ENCODE measurements at places on chromosomes 6 and 20.
A peak's percentile ranks its signal among the peaks of the same experiment; 100 is the strongest.

DNA sequence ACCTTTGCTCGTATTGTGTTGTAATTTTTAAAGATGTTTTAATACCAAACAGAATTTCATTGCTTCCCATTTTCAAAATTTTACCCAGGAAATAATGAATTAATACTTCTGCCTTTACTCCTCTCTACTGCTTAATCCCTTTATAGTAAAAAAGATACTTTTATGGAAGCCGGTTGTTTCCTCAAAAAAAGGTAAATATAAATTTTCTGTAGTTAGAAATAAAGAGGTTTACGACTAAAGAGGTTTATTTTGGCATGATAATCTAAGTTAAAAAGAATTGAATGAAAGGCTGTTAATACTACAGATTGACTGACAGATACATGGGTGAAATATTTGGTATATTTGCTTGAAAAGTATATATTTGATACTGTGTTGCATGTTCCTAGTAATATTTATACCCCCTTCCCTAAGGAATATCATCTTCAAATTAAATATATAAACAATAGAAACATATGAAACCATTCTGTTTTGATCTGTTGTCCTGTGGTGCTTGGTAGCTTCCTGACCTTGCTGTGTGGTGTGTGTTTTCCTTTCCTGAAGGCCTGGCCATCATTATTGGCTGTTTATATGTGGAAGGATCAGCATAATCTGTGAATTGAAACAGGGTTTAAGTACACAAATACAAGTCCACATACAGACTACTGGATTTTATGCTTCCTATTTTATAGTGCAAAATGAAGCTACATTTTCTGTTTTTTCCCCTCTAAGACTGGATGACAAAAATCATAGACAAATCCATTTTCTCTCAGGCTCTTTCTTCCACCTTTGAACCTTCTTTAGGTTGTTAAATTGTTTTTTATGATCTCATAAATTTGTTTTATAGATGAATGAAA is 2.3 kb downstream of the LIN28B start:
- no peaks in the 10 kb centered on the region for H3K36me3 ChIP-seq
- peaks cover 10% of the 10 kb centered on the region for H3K4me1 ChIP-seq
- no peak overlapping the region for H3K27ac ChIP-seq

DNA sequence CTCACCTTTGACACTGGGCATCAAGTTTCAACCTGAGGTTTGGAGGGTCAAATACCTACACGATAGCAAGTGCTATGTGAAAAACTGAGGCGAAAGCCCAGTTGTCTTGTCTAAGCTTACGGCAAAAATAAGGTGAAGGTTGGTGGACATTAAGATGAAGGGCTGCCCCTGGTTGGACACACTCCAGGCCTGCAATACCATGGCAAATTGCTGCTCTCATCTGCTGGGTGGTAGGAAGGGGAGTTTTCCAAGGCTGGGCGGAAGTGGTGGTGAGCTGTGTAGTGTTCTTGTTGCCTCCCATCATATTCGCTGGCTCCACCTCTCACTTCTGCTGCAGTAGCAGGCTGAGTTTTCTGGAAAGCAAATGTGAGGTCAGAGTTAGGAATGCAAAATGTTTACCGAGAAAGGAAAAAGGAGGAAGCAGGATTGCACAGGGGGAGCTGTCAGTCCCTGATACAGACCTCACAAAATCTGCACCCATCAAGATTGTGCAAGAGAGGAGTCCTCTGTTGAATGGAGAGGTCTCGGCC is 33.7 kb downstream of the SCP2D1 start:
- H3K36me3 ChIP-seq: no peaks in the 10 kb centered on the region
- no peak overlapping the region for H3K27ac ChIP-seq
- H3K27me3 ChIP-seq: peaks cover 2% of the 10 kb centered on the region
- no peak for DNase-seq

DNA sequence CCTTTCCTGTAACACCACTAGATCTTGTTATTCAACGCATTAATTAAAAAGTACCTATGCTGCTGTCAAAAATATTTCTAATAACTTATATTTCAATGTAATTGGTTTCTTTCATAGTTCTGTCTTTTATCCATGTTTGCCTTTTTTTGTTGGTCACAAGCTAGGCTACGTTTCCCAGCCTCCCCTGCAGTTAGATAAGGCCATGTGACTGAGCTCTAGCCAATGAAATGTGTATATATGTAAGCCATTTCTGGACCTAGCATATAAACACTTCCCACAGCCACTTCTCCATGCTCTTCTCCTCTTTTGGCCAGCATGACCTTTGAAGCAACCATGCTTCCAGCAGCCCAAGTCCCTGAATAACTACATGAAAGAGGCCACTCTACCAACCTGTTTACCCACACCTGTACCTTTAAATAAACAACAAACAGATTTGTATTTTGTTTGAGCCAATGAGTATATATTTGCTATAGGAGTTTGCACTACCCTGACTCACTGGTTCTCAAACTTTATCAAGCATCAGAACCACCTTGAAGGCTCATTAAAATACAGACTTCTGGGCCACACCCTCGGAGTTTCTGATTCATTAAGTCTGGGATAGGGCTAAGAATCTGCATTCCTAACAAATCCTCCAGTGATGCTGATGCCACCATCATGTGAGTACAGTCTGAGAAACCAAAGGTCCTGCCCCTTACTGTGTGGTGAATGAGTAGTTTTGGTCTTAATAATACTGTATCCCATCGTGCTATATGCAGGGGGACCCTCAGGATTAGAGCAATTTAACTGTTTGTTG is 45.6 kb upstream of the BEND6 start:
- no peak for DNase-seq
- no peaks in the 10 kb centered on the region for H3K36me3 ChIP-seq
- H3K27me3 ChIP-seq: peaks cover 5% of the 10 kb centered on the region
- no peak overlapping the region for H3K27ac ChIP-seq
- no peaks in the 10 kb centered on the region for H3K4me1 ChIP-seq

- no peak for DNase-seq
- H3K27me3 ChIP-seq: peaks cover 2% of the 10 kb centered on the region
- no peak overlapping the region for H3K27ac ChIP-seq
- no peaks in the 10 kb centered on the region for H3K36me3 ChIP-seq
- no peak overlapping the region for H3K4me3 ChIP-seq
Observed at GRCh38 chr6:104601131-104601651, 258.5 kb downstream of the HACE1 start.

- H3K27ac ChIP-seq: no peak overlapping the region
- H3K4me3 ChIP-seq: no peak overlapping the region
- DNase-seq: no peak
- no peaks in the 10 kb centered on the region for H3K4me1 ChIP-seq
Observed at GRCh38 chr20:54485631-54486030, 10.2 kb downstream of the DOK5 start.

- H3K27ac ChIP-seq: no peak overlapping the region
- peaks cover 10% of the 10 kb centered on the region for H3K4me1 ChIP-seq
- DNase-seq: no peak
- H3K4me3 ChIP-seq: no peak overlapping the region
- peaks cover 4% of the 10 kb centered on the region for H3K27me3 ChIP-seq
- no peaks in the 10 kb centered on the region for H3K36me3 ChIP-seq
Observed at GRCh38 chr6:40957616-40958492, 81.2 kb downstream of the UNC5CL start.

DNA sequence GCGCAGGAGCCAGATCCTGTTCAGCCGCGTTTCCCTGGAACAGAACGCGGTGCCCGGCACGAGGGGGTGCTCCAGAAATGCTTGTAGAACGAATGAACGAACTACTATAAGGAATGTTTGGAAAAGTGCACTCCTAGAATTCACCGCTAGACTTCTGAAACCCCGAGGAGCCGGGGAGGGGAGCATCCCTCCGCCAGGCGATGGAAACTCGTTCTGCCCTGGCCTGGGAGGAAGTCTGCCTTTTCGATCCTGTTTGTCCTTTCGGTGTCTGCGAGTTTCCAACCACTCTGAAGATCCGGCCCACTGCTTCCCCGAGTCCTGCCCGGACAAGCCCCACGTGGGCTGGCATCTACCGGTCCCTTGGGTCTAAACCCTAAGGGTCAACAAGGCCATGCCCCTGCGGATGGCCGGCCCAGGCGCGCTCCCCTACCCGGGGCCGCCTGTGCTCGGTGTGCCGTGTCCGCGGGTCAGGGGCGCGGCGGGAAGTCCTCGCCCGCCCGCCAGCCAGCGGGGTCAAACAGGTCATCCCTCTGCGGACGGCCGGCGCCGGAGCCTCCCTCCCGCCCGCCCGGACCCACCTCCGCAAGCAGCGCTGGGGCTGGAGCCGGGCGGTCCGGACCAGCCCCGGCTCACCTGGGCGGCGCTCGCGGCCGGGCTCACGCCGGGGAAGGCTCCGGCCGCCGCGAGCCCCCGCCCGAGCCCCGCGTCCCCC is 526 bp downstream of the SULF2 start:
- H3K27ac ChIP-seq: no peak overlapping the region
- H3K4me1 ChIP-seq: peaks cover 17% of the 10 kb centered on the region
- H3K27me3 ChIP-seq: peaks cover 55% of the 10 kb centered on the region
- peak overlapping the region; percentile 40 for H3K4me3 ChIP-seq
- DNase-seq: no peak

DNA sequence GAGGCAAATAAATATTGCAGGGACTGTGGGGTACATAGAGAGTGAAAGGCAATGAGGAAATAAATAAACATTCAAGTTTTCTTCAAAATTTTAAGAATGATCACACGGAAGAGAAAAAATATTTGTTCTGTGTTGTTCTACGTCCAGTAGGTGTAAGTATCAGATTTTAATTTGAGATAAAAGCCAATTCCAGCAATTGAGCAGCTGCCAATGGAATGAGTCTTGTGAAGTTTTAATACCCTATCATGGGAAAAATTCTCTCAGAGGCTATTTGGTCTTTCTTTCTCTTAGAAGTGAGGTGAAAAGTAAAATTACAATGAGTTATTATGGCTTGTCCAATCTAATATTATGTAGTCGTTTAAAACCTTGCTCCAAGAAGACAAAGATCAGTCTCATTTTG is 195.7 kb upstream of the CITED2 start:
- no peak for DNase-seq
- no peak overlapping the region for H3K27ac ChIP-seq
- H3K27me3 ChIP-seq: no peaks in the 10 kb centered on the region
- H3K4me3 ChIP-seq: no peak overlapping the region

DNA sequence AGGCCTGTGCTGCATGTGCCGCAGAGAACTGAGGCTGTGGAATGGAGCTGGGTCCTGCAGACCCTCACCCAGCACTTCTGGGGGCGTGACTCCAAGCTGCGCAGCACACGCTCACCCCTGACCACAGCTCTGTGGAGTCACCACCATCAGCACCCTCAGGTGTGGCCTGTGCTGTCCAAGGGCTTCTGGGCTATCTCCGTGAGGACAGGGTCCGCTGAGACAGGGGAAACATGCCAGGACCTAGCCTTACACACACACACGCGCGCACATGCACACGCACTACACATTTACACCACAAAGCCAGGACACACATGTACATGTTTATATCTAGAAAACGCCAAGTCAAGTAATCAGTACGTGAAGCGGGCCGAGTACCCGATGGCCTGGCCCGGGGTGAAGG is 26.8 kb upstream of the TCFL5 start:
- H3K27ac ChIP-seq: no peak overlapping the region
- peaks cover 33% of the 10 kb centered on the region for H3K36me3 ChIP-seq
- no peak overlapping the region for H3K4me3 ChIP-seq
- H3K4me1 ChIP-seq: peaks cover 26% of the 10 kb centered on the region
- DNase-seq: no peak

DNA sequence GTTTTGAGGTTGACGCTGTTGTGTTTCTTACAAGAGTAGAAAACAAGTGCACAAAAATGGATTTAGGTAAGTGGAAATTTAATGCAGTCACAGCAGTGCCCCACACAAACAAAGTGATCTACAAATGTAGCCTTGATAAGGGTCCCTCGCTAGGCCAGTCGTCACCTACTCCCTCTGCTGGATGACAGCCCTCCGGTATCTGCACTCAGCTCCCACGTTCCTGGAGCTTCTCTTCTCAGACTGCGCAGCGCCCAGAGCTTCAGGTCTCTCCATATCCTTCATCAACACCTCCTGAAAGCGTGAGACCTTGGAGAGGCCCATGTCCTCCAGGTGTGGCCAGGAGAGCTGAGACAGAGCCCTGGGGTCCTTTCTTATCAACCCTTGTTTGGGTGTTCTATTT is 58.3 kb upstream of the MAP3K4 start:
- no peaks in the 10 kb centered on the region for H3K4me1 ChIP-seq
- no peak for DNase-seq
- H3K27ac ChIP-seq: no peak overlapping the region

- no peak overlapping the region for H3K4me3 ChIP-seq
- DNase-seq: no peak
- H3K4me1 ChIP-seq: no peaks in the 10 kb centered on the region
- no peaks in the 10 kb centered on the region for H3K27me3 ChIP-seq
- H3K36me3 ChIP-seq: peaks cover 28% of the 10 kb centered on the region
Observed at GRCh38 chr6:82957171-82957867, 108.3 kb downstream of the UBE3D start.

DNA sequence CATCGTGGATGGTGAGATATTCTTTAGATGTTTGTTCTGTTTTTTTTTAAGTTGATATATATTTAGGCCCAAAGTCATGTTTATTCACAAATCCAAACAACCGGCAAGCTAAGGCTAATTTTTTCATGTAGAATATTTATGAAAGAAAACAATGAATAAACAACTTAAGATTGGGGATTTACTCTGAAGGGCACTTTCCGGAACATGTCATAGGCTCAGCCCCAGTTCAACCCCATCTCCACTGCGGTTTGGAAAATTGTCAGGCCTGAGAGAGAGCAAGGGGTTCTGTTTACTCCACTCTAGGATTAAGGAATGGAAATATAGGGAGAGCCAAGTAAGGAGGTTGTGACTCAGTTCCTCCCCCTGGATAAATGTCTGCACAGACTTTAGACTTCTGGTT is 18.3 kb downstream of the RPS6KA2 start:
- no peak for DNase-seq
- no peaks in the 10 kb centered on the region for H3K27me3 ChIP-seq
- H3K4me3 ChIP-seq: no peak overlapping the region
- H3K4me1 ChIP-seq: no peaks in the 10 kb centered on the region
- H3K27ac ChIP-seq: no peak overlapping the region

- H3K4me1 ChIP-seq: peaks cover 24% of the 10 kb centered on the region
- no peak for DNase-seq
- no peak overlapping the region for H3K4me3 ChIP-seq
- no peak overlapping the region for H3K27ac ChIP-seq
- no peaks in the 10 kb centered on the region for H3K27me3 ChIP-seq
Observed at GRCh38 chr6:5339786-5340185, 78.5 kb downstream of the FARS2 start.

- peaks cover 1% of the 10 kb centered on the region for H3K4me1 ChIP-seq
- DNase-seq: no peak
- no peak overlapping the region for H3K4me3 ChIP-seq
- H3K27ac ChIP-seq: no peak overlapping the region
- H3K36me3 ChIP-seq: no peaks in the 10 kb centered on the region
Observed at GRCh38 chr6:123788319-123788718, 15.3 kb upstream of the NKAIN2 start.

DNA sequence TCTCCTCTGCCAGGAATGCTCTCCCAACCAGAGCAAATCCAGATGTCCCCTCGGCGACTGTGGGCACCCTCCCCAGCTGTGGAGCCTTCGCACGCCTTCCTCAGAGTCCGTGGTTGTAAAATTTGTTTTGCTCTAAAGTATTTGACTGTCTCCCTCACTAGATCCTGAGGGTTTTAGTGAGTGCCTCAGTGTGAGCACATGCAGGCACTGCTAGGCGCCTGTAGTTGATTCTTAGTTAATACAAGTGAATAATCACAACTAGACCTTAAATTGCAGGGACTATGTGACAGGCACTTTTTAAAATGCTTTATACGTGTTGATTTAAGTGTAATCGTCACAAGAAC is 680 bp upstream of the MTCH1 start:
- DNase-seq: no peak
- H3K27ac ChIP-seq: peak overlapping the region; percentile 95
- peaks cover 6% of the 10 kb centered on the region for H3K36me3 ChIP-seq

GRCh38 chr20:24637941-24638340 is 168.5 kb downstream of the SYNDIG1 start:
- H3K27ac ChIP-seq: no peak overlapping the region
- no peaks in the 10 kb centered on the region for H3K4me1 ChIP-seq
- H3K36me3 ChIP-seq: no peaks in the 10 kb centered on the region
- DNase-seq: no peak
- H3K27me3 ChIP-seq: peaks cover 3% of the 10 kb centered on the region
- H3K4me3 ChIP-seq: no peak overlapping the region

All from activated naive CD8-positive, alpha-beta T cell treated with anti-CD3 and anti-CD28 coated beads, Interleukin-2, amount 50 U/mL, for 24 hours (primary cell).